ENCODE measurements at places on chromosomes 1 and 21.

DNA sequence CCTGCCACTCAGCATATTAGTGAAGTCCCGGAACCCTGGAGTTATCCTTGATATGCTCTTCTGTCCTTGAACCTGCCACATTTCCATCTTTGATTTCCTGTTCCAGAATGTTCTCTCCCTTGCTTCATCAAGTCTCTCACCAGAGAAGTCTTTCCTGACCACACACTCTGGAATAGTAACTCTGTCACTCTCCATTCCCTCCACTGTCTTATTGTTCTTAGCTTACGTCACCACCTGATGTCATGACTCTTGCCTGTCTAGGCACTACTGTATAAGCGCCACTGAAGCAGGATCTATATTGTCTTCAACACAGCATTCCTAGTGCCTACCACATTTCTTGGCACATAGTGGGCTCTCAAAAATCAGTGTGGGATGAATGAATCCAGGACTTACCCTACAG, 65.4 kb upstream of the SMYD2 start:
- no peak for DNase-seq

DNA sequence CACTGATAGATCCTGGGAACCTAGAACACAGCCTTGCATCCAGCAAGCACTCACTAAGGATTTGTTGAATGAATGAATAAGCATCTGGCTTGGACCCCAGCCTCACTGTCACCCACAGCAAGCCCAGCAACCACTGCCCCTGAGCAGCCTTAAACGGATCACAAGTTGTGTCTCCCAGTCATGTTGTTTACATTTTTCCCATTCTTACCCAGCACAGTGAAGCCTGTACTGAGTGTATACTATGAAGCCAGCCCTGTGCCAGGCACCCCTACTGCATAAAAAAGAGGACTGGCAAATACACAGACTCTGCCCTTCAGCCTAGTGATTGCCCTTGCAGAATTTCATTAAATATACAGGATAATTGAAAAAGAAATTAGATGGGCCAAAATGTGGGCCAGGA, 30.2 kb downstream of the RRAGC start:
- no peak for DNase-seq

DNA sequence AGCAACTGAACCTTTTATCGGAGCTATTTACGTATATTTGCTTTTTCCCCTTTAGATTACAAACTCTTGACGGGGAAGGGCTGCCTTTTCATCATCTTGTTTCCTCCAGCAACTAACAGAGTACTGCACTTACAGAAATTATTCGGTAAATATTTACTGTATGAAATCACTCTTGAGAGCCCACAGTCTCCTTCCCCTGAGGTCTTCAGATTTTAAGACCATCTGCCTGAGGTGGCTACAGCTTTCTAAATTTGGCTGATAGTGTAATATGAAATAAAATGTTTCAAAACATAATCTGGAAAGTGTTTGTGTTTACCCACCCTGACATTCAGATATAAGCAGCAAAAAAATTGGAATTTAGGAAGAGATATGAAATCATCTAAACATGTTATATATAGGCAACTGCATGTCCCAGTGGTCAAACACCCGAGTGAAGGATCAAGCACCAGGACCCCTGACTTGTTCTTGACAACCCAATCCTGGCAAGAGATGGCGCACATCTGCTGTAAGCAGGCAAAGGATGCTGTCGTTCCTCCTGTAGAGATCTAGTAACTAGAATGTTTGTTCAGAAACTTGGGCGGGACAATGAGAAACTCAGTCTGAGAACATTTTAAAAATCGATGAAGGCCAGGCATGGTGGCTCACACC, 60.9 kb downstream of the SIPA1L2 start:
- no peak for DNase-seq

- DNase-seq = no peak
Observed at GRCh38 chr1:224874775-224875174, 54.7 kb upstream of the DNAH14 start.

- DNase-seq = no peak
Observed at GRCh38 chr1:231376101-231376500, 38.0 kb downstream of the SPRTN start.

DNA sequence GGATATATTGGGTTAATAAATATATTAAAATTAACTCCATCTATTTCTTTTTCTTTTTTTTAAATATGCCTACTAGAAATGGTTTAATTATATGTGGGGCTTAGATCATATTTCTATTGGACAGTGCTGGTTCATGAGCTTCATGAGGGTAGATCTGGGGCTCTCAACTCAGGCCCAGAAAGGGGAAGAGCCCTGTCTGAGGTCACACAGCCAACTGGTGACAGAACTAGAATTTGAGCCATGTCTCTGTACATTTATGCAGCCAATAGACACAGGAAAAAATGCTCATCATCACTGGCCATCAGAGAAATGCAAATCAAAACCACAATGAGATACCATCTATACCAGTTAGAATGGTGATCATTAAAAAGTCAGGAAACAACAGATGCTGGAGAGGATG, 5.1 kb upstream of the EPHB2 start:
- no peak for DNase-seq

DNA sequence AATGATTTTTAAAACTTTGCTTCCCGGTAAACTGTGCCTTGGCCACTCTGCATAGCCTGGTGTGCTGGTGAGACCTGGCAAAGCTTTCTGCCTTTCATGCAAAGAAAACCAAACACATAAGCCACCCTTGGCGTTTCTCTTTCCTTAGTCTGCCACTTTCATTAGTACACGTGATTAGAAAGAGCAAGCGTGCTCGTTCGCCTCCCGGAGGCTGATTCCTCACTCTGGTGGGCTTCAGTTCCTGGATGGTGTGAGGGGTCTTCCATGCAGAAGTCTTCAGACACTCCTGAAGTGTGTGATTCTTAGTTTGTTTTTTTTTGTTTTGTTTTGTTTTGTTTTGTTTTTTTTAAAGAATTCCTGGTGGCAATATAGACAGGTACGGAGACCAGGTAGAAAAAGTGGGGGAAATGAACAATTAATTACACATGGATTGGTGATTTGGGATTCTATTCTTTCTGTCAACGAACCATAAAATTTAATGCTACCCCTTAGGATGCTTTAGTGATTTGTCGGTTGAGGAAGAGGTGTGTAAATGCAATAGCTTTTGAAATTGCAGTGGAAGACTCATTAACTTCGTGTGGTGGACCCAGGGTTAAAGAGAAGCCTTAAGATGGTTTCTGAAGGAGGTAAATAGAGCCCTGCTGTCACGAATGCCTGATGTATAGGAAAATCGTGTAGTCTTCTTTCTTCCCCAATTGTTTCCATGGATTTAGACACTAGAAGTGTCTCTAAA, 2.1 kb downstream of the GALNT2 start:
- DNase-seq = no peak

GRCh38 chr1:223642237-223642636, 23.3 kb downstream of the CAPN8 start:
- no peak for DNase-seq

- no peak for DNase-seq
Observed at GRCh38 chr1:220726634-220727033, 21.5 kb upstream of the MTARC2 start.

GRCh38 chr1:214378492-214378891, 97.5 kb downstream of the SMYD2 start:
- no peak for DNase-seq

- DNase-seq = no peak
Observed at GRCh38 chr1:51101976-51102375, at the start of gene C1orf185. Gene C1orf185, plus strand, starts transcription at chr1:51102228. Its CDS starts 6 bp downstream, at chr1:51102234.

- no peak for DNase-seq
Observed at GRCh38 chr21:46556802-46557201, 48.1 kb downstream of the S100B start.

DNA sequence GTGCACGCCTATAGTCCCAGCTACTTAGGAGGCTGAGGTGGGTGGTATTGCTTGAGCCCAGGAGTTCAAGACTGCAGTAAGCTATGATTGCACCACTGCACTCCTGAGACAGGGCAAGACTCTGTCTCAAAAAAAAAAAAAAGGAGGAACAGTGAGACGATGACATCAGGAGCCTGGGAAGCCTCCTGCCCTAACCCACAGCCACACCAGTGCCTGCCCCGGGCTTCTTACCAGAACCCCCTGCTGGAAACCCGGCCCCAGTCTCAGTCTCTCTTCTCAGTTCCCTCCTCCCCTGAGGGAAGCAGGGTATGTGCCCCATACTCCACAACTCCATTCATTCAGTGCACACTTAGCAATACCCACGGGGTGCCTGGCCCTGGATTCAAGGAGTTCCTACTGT, 9.1 kb downstream of the COL8A2 start:
- no peak for DNase-seq

GRCh38 chr1:39908534-39908933, 6.8 kb upstream of the MYCL start:
- no peak for DNase-seq

GRCh38 chr1:53128401-53128800, 14.0 kb downstream of the SLC1A7 start:
- DNase-seq = no peak

GRCh38 chr1:18548643-18549042, 67.9 kb downstream of the KLHDC7A start:
- DNase-seq = no peak

- no peak for DNase-seq
Observed at GRCh38 chr1:155650231-155650757, 38.3 kb downstream of the YY1AP1 start.

DNA sequence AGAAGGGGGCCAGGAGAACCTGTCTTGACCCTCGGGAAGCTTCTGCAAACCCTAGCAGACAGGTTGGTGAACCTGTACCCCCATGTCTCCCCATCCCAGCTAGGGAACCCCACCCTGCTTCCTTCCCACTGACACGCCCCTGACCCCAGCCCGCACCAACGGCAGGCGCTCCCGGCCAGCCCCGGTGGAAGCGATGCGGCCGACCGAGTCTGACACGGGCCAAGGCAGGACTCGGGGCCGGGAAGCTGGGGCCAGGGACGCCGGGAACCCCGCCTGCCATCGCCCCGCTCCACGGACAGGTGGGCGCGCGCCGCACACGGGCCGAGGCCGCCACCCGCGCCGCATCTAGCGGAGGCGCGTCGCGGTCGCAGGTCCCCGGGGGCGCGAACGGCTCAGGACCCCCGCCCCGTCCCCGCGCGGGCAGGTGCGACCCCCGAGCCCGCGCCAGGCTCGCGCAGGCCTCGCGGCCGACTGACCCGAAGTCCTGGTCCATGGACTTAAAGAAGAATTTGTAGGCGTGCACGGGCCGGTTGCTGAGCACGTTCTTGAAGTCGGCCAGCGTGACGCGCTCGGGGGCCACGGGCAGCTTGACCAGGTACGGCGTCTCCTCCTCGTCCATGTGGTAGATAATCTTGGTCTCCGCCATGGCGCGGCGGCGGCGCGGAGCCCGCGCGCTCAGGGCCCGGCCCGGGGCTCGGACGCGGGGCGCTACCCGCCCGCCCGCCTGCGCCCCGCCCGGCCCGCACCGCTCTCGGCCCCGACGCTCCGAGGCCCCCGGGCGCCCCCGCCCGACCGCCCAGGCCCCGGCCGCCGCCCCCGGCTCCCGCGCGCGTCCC, 580 bp downstream of the DVL1 start:
- no peak for DNase-seq

DNA sequence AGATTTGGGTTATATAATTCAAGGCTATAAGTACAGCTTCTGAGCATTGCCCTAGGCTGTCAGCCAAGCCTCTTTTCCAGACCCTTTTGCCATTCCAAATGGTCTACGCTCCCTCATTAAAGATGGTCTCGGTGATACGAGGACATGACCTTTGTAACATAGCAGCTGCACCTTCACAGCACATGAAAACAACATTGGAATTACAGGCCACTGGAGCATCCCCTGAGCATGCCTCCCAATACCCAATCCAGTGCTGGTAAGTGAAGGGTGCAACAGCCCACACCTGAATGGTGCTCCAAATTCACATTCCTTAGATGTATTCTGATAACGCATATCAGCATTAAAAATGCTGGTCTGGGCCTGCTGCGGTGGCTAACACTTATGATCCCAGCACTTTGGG, 20.1 kb upstream of the PTPRF start:
- DNase-seq = no peak

DNA sequence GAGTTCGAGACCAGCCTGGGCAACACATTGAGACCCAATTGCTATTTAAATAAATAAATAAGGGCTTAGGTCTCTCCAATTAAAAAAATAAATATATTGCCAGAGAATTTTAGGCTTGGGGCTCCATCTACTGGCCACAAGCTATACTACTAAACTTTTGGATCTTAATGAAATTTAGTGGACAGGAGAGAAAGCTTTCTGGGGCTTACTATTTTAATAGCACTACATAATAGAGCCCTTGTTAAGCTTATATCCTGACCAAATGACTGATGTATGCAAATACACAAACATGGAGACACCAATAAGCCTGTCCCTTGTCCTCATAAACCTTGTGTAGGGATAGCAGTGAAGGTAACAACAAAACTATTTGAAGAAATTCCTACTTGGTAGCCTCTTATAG, 18.4 kb downstream of the CCT3 start:
- no peak for DNase-seq

DNA sequence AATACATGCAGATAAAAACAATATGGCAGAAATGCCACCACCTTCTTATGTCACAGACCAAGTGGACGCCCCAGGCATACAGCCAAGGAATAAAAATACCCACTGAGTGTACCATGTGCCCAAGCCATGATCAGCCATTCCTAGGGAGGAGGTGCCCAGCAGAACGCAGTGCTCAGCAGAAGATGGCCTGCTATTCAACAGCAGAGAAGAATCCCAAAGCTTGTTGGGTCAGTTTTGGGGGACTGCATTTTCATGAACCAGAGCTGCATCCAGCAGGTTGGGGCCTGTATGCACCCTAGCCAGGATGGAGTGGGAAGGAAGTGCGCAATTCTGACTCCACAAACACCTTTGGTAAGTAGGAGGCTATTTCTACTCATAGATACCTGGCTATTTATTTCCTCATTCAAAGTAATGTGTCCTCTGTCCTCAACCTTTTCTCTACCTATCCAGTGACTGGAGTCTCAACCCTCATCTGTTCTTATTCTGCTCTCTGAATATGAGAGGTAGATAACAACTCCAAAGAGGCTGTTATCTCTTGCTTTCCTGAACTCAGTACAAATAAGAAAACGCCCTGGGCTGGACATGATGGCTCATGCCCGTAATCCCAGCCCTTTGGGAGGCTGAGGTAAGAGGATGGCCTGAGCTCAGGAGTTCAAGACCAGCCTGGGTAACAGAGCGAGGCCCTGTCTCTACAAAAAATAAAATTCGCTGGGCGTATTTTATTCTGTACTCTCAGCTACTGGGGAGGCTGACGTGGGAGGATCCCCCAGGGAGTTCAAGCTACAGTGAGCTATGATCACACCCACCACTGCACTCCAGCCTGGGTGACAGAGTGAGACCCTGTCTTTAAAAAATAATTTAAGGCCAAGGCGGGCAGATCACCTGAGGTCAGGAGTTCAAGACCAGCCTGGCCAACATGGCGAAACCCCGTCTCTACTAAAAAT, 2.5 kb upstream of the PLEKHM2 start:
- no peak for DNase-seq
